ENCODE measurements at places on chromosomes 4 and X. TPM values are rescaled to one million over a fixed set of nuclear protein-coding genes. Genes with fewer than 3 reads are reported as not detected.

The SH3D19 gene
- total RNA-seq: 13.1 TPM

The PGM2 gene
- 18.5 TPM for total RNA-seq

The PDLIM3 gene
- total RNA-seq: 22.5 TPM

The VCX3A gene
- not detected for total RNA-seq

The PNCK gene
- 33.8 TPM for total RNA-seq

The GNRHR gene
- total RNA-seq: not detected

The TEX13B gene
- total RNA-seq: not detected

The CT45A3 gene
- not detected for total RNA-seq

The TMEM192 gene
- 5.3 TPM for total RNA-seq

The HMGN5 gene
- 2.2 TPM for total RNA-seq

The MEPE gene
- not detected for total RNA-seq

The LIAS gene
- total RNA-seq: 19.7 TPM

The LDOC1 gene
- total RNA-seq: 11.9 TPM

The METAP1 gene
- total RNA-seq: 45.1 TPM

The SPON2 gene
- 4.7 TPM for total RNA-seq

The P2RY4 gene
- total RNA-seq: 0.63 TPM

The CRMP1 gene
- total RNA-seq: 680 TPM

The OTUD6A gene
- total RNA-seq: not detected

The PHEX gene
- 3.1 TPM for total RNA-seq

The RASSF6 gene
- total RNA-seq: not detected
